ENCODE measurements at places on chromosomes 2 and 18. TPM values are rescaled to one million over a fixed set of nuclear protein-coding genes. Genes with fewer than 3 reads are reported as not detected.

GRCh38 chr2:170816504-170817092 lies at the start of gene GAD1:
GAD1 (plus strand) TSS chr2:170816887; CDS start chr2:170818592, 1,705 bp downstream.
- DNase-seq = peak; percentile 77

GRCh38 chr2:10238396-10238795 lies 64.3 kb upstream of the HPCAL1 start:
- no peak for DNase-seq

- DNase-seq = peak; percentile 17
Measured at GRCh38 chr2:134181219-134181618, 72.7 kb upstream of the MGAT5 start.

GRCh38 chr2:11203480-11203879 lies 48.2 kb downstream of the SLC66A3 start:
- peak; percentile 19 for DNase-seq

GRCh38 chr2:32962690-32963089 lies 15.9 kb downstream of the LTBP1 start:
- peak; percentile 5 for DNase-seq

DNA sequence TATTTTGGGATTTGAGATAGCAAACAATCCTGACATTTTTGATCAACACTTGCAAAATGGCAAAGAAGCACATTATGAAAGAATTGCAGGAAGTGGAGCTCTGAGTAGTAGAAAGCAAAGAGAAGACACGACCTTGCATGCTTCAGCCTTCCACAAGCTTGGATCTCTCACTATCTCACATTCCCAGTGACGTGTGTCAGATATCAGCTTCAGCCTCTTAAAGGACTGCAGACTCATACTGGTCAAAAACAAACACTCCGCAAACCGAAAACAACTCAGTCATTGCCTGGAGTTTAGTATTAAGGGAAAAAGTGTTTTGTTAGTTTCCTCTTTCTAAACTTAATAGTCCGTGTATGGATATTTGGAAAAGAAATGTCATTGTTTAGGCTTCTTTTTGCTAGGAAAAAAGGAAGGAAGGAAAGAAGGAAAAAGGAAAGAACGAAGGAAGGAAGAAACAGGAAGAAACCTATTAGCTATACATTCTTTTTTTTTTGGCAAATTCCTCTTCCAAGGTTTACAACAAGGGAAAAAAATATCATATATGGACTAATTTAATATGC lies 32.6 kb upstream of the SLC40A1 start:
- DNase-seq = peak; percentile 91

GRCh38 chr2:8312861-8313830 lies 368.7 kb upstream of the ID2 start:
- DNase-seq = no peak

GRCh38 chr2:39153312-39153711 lies 32.5 kb upstream of the SOS1 start:
- DNase-seq = no peak

GRCh38 chr2:68379184-68379708 lies 14.2 kb downstream of the PLEK start:
- no peak for DNase-seq

DNA sequence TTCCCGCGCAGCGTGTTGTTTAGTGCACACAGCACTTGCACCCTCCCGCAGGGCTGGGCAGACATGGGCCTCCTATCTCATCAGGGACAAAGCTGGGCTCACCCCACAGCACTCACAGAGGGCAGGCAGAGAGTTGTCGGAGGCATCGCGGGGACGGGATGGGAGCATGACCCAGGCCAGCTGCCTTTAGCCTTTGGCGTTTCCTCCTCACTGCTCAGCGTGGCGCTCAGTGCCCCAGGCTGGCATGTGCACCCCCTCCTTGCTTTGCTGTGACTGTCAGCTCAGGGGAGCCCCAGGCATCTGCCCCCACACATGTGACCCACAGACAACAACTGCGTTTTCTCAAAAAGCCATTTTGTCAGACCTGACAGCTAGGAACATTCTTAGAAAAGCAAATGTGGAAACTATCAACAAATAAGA lies 101.1 kb downstream of the RNF144A start:
- DNase-seq = no peak

- no peak for DNase-seq
Measured at GRCh38 chr2:169406891-169407290, 44.6 kb upstream of the LRP2 start.

GRCh38 chr18:47075098-47075883 lies 39.9 kb upstream of the ELOA2 start:
- DNase-seq = peak; percentile 77

DNA sequence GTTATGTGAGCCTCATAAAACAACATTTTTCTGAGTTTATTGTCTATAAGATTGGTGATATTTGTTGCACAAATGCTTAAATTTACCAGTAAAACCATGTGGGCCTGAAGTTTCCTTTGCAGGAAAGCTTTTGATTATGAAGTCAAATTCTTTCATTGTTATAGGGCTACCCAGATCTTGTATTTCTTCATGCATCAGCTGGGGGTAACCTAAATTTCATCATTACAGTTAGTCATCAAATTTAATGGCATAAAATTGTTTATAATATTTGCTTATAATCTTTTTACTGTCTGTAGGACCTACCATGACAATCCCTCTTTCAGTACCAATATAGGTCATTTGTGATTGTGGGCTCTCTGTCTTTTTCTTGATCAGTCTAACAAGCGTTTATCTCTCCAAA lies 47.8 kb downstream of the SMAD2 start:
- no peak for DNase-seq

- no peak for DNase-seq
Measured at GRCh38 chr2:68687018-68687417, 43.6 kb downstream of the PROKR1 start.

- peak; percentile 56 for DNase-seq
Measured at GRCh38 chr2:172288603-172289002, 138.8 kb upstream of the ITGA6 start.

LCT gene
- 0.16 TPM for total RNA-seq

KLHL41 gene
- total RNA-seq = 1,869 TPM

GREB1 gene
- total RNA-seq = 0.52 TPM

ZSWIM2 gene
- total RNA-seq = 0.16 TPM

SERPINB11 gene
- not detected for total RNA-seq
